ENCODE measurements at places on chromosomes 16 and 17.

DNA sequence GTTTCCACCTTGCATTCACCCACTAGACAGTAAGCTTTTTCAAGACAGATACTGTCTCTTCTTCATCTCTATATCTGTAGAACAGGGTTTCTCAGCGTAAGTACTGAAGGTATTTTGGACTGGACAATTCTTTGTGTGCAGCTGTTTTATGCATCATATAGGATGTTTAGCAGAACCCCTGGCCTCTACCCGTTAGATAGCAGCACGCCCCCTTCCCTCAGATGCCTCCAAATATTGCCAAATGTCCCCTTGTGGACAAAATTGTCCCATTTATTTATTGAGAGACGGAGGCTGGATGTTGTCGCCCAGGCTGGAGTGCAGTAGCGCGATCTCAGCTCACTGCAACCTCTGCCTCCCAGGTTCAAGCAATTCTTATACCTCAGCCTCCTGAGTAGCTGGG lies 263.3 kb upstream of the TBX2 start:
- no peak for DNase-seq

DNA sequence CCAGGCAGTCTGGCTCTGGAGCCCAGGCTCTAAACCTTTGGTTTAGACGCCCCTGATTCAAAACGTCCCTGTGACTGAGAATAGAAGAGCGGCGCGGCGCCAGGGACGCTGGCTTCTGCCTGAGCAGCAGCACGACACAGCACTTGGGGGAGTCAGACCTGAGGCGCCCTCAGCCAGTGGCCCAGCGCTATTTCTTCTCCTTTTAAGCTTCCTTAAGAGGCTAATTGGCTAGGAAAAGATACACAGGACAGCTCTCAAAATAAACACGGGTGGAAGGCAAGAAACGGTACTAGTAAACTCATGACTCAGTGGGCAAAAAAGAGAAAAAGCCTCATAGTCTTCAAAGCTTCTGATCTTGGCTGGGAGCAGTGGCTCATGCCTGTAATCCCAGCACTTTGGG lies 34.9 kb downstream of the GTF3C1 start:
- DNase-seq = no peak

DNA sequence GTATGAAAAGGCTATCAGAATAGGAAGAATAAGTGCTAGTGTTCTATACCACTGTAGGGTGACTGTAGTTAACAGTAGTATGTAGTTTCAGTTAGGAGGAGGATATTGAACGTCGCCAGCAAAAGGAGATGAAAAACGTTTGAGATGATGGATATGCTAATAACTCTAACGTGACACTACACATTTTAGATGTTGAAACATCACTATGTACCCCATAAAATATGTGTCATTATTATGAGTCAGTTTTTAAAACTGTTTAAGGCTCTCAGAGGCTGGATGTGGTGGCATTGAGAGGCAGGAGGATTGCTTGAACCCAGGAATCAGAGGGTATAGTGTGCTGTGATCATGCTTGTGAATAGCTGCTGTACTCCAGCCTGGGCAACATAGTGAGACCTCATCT lies 31.8 kb downstream of the UBN1 start:
- DNase-seq = no peak

DNA sequence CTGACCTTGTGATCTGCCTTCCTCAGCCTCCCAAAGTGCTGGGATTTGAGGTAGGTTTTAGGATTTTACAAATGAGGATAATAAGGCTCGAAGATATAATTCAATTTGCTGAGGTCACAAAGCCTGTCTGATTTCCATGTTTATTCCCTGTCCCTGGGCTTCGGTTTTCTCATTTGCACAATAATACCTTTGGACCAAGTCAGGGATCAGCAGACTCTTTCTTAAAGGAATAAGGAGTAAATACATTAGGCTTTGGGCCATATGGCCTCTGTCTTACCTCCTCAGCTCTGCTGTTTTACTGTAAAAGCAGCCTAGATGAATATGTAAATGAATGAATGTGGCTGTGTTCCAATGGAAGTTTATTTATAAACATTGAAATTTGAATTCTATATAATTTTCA lies 442.8 kb downstream of the HS3ST4 start:
- DNase-seq = no peak

DNA sequence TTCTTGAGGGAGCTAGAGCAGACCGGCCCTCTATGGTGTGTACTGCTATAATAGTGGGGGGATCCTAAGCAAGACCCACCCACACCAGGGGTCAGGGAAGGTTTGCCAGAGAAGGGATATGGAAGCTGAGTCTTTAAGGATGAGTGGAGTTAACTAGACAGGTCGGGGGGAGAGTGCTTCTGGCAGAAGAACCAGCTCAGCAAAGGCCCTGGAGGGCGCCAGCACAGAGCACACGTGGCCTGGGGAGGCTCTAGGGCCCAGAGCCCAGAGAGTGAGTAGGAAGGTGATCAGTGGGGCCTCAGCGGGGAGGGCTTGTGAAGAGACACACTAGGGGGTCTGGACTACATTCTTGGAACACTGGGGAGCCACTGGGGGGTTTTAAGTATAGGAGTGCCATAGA lies 21.1 kb downstream of the NGFR start:
- no peak for DNase-seq

DNA sequence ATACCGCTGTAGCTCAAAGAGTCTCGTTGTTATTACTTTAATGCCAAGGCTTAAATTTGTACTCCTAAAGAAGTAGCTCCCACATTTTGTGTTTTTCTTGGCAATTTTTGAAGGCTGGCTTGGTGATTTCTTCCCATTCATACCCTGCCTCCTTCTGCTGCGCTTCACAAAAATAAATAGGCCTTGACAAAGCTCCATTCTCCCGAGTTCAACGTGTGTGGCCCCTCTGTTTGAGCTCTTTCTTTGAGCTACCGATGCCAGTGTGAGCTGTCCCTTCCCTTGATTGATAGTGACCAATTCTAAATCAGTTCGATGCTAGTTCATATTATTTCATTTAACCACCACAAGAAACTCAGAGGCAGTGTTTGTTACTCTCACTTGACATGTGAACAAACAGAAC lies 96.8 kb downstream of the MAP2K6 start:
- no peak for DNase-seq

GRCh38 chr16:23893986-23894385 lies 58.2 kb downstream of the PRKCB start:
- no peak for DNase-seq

DNA sequence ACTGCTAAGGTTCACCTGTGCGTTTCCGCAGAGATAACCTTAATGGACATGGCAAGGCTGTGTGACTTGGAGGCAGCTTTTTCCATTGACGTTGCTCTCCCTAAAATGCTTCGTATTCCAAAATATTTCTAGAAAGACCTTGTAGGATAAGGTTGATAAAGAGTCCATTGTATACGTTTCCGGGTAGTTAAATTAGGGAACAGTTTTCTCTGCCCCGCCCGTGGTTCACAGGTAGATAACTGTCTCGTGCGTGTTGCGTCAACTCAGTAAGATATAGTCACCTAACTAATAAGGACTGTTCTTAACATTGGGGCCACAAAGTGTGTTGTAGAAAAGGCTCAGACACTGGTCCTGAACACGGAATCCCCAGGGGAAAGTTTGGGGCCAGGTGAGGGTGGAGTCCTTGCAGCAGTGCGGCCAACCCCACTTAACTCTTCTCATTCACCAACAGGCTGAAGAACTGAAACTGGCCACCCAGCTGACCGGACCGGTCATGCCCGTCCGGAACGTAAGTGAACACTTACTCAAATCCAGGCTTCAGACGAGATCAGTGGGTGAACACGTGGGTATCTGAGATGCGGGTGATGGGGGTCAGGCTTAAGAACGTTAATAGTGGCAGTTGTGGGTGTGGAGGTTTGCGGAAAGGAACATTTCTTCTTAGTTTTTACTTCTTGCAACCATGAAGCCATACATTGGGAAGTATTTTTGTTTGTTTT lies 1.6 kb downstream of the RPL13 start:
- no peak for DNase-seq

GRCh38 chr17:76085066-76085730 lies 6.2 kb downstream of the ZACN start:
- no peak for DNase-seq

- DNase-seq = no peak
Measured at GRCh38 chr17:65857718-65858117, 296.3 kb upstream of the AXIN2 start.

- no peak for DNase-seq
Measured at GRCh38 chr17:15659663-15660062, 24.4 kb downstream of the TRIM16 start.

- peak; percentile 71 for DNase-seq
Measured at GRCh38 chr17:17766077-17766743, 70.6 kb downstream of the SREBF1 start.

GRCh38 chr17:61291451-61292285 lies 108.0 kb upstream of the TBX2 start:
- no peak for DNase-seq

GRCh38 chr17:74387365-74388218 lies 20.3 kb downstream of the GPR142 start:
- DNase-seq = no peak

- no peak for DNase-seq
Measured at GRCh38 chr16:65002265-65002664, 119.6 kb downstream of the CDH11 start.

- DNase-seq = no peak
Measured at GRCh38 chr16:85991425-85991824, 92.5 kb downstream of the IRF8 start.

GRCh38 chr17:38544175-38544838 lies 61.4 kb downstream of the SRCIN1 start:
- DNase-seq = no peak

DNA sequence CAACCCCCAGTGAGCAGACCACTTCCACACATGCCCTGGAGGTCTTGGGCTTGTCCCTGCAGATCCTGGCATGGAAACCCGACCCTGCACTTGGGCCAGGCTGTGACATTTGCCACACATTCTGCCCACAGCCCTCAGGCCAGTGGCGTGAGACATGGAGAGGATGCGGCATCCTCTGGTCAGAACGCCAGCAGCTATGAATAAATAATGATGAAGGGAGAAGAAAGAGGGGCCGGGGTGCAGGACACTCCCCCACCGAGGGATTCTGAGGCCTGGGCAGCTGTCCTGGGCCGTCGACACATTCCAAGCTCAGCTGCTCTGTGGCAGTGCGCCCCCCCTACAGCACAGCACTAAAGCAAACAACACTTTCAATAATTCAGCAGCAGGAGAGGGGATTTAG lies 148.8 kb downstream of the ENGASE start:
- DNase-seq = no peak

- no peak for DNase-seq
Measured at GRCh38 chr17:15112846-15113617, 152.1 kb downstream of the PMP22 start.
